CD4-positive, alpha-beta T cell treated with Interferon gamma for 1 hour (primary cell): ENCODE measurements at places on chromosomes 1 and 21.
A peak's percentile ranks its signal among the peaks of the same experiment; 100 is the strongest.

GRCh38 chr1:232627645-232628334, 2.1 kb downstream of the SIPA1L2 start:
- no peak for DNase-seq

DNA sequence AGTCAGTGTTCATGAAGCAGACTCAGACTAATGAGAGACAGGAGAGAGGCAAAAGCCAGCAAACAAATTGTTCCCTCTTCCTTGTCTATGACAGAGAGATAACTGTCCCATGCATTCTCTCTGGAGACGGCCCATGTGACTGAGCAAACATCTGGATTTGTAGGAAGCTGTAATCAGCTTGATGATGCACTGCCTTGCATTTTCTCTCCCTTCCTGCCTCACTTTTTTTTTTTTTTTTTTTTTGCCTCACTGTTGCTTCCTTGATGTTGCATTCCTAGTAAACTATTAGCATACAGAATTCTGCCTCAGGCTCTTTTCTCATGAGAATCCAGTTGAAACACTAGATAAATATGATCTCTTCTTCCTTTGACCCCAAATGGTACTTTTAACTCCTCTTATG, 134.5 kb downstream of the HHIPL2 start:
- no peak for DNase-seq

- DNase-seq, result no peak
Observed at GRCh38 chr1:117581391-117581943, 24.4 kb upstream of the TENT5C start.

- DNase-seq, result no peak
Observed at GRCh38 chr1:68379085-68379478, 70.7 kb downstream of the RPE65 start.

DNA sequence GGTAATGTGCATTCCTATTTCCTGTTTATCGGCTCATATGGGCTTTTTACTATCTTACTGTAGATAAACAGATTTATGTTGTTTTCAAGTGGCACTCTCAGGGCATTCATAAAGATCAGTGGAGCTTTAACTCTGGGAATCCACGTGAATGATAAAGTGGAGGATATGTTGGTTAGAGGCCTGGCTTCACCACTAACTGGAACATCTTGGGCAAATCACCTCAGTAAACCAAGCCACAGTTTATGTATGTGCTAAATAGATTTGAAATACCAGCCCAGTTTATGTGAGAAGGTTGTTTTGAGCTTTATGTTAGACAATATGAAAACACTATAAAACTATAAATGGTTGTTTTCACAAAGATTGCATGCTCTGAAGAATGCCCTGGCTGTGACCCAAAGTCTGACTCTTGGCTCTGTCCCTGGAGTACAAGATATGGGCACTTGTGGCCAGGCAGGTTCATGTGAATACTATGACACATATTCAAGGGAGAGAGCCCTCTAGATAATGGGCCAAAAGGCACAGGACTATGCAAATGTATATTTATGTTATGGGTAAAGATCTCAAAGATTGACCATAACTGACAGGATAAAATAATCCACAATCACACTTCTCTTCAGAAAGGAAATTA, 36.7 kb downstream of the FAM163A start:
- DNase-seq, result no peak

DNA sequence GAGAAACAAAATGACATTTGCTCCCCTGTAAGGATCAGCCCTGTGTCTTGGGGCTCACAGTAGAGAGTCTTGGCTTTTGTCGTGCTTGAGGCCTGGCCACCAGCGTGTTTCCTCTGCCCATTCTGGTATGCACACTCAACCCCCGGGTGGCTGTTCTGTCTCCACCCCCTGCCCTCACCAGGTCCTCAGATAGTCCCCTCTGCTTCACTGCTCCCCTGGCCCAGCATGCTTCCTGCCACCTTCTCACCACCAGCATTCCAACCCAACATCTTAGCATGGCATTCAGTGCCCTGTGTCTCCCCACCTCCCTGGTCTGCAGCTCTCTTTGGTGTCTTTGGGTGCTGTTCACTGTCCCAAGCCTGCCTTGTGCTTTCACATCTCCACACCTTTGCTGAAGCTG, 16.2 kb downstream of the ZNF362 start:
- DNase-seq, result no peak

GRCh38 chr1:185559684-185560331, 174.4 kb upstream of the HMCN1 start:
- DNase-seq, result peak; percentile 67

GRCh38 chr1:238562341-238562740, 671.6 kb upstream of the ZP4 start:
- no peak for DNase-seq

DNA sequence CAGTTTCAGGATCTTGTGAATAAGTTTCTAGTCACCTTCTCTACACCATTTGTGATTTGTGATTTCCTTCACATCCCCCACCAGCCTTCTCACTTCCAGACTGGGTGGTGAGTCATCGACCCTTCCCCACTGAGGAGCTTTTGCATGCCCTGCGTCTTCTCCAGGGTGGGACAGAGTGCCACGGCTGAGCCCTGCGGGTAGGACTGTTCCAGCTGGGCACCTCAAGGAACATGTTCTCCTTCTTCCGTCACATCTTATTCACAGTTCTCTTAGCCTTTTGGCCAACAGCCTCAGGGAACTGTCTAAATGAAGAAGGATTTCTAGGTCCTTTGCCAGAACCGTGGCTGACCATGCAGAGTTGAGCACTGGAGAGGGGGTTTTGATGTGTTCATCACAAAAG, 116.5 kb downstream of the TMEM53 start:
- DNase-seq, result no peak

DNA sequence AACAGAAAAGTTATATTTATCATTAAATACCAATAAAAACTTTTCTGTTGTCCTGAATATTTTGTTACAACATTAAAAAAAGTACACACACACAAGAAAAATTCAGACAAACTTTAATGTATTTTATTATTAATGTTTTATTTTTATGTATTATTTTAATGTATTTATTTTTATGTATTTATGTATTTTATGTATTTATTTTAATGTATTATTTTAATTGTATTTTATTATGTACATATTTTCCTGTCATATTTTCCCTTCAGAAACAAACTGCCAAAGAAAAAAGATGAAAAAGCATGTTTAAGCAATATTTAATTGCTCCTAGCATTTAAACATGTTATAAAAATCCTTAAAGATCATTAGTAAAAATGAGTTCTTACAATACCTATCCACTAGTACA, 222.1 kb downstream of the RERE start:
- DNase-seq, result no peak

DNA sequence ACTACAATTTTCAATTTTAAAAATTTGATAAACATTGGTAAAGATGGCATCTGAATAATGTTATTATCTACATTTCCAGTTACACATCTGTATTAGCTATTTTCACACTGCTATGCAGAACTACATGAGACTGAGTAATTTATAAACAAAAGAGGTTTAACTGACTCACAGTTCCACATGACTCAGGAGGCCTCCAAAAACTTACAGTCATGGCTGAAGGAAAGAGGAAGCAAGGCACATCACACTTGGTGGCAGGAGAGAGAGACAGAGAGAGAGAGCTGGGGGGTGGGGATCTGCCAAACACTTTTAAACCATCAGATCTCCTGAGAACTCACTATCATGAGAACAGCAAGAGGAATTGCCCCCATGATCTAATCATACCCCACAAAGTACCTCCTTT, 850.0 kb downstream of the LTN1 start:
- peak; percentile 7 for DNase-seq

DNA sequence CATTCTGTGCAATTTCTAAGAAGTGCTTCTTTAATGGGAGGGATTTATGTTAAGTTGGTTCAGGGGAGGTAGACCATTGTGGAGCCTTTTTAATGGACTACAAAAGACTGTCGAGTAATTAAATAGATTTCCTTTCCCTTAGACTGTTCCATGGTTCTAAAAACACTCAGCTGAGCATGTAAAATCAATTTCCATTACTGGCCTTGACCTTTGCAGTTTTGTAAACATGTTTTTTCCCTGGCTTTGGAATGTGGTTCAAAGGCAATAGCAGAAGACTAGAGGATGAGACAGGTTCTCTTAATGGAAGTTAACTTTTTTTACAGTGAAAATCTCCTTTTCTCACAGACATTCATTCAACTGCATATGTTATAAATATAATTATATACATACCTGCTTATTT, 37.6 kb upstream of the BTG3 start:
- no peak for DNase-seq

GRCh38 chr1:221182791-221183533, 303.7 kb downstream of the HLX start:
- peak; percentile 41 for DNase-seq

DNA sequence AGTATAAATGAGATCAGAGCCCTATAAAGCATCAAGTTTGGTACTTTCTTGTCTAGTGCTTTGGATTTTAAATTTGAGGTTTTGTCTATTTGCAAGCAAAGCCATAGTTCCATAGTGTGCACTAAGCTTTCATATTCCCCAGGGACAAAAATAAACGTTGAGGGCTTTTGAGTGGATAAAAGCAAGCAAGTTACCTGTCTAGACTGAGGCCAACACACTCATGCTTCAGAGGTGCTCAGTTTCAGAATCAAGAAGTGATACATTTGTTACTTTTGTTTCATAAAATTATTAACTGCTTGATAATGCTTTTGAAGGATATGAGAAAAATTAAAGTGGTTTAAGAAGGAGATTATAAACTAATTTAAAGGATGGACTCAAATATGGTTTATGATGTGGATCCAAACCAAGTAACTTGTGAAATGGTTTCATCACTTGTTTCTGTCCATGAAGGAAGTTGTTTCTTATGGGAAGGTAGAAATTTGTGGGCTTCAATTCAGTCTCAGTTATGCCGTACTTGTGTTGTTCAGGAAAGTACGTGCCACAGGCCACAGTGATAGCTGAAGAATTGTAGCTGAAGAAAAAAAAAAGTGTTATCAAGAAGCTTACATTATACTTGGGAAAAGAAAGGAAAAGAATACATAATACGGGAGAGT, 71.2 kb downstream of the CHRM3 start:
- no peak for DNase-seq

GRCh38 chr1:21261551-21262292, 28.5 kb downstream of the ECE1 start:
- DNase-seq, result peak; percentile 58

DNA sequence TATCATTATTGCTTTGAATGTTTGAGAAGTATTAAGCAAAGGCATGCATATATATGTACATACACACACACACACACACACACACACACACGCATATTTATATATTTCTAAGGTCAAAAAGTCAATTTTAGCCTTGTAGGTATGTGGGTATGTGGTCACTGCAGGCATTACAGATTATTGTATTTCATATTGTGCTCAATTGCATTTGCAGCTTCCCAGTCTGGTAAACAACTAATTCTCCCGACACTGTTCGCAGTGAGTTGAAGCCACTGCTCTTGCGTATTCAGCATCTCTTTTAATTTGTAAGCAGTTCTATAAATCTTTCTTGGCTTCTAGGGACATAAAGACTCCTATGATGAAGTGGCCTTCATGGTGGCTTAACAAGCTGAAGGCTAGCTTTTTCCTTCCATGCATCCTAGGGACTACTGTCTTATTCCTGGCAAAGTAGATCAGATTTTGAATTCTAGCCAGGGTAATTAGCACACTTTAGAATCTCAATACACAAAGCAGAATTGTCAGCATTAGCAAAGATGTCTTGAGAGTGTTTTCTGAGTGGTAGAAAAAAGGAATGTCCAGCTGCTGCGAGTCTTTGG, 368.6 kb upstream of the NEGR1 start:
- no peak for DNase-seq

- no peak for DNase-seq
Observed at GRCh38 chr1:44260792-44261170, 47.5 kb downstream of the DMAP1 start.

DNA sequence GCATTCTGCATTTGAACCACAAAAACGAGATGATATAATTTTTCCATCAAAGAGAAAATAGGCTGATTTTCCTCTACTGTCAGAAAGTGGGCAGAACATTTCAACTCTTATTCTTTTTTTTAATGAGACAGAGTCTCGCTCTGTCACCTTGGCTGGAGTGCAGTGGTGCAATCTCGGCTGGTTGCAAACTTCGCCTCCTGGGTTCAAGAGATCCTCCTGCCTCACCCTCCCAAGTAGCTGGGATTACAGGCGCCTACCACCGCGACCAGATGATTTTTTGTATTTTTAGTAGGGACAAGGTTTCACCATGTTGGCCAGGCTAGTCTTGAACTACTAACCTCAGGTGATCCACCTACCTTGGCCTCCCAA, 11.6 kb downstream of the DSTYK start:
- no peak for DNase-seq

GRCh38 chr1:171468120-171468750, 17.1 kb upstream of the PRRC2C start:
- no peak for DNase-seq

- no peak for DNase-seq
Observed at GRCh38 chr1:115748401-115749150, 19.9 kb downstream of the CASQ2 start.

DNA sequence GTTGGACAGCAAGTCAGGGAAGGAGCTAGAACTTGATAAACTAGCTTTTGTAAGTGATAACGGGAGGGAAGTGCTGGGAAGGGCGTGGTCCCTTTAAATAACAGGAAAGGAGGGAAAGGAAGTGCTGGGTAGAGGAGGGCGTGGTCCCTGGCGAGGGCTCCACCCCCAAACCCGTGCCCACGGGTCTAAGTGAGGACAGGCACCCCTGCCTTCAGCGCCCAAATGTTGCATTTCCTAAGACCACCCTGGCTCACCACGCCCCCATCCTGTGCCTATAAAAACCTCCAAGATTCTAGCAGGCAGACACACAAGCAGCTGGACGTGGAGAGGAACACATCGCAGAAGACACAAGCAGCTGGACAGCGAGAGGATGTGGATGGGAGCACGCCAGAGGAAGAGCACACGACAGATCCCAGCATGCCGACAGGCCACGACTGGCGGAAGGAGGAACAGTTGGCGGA, 58.5 kb downstream of the PALMD start:
- no peak for DNase-seq

GRCh38 chr21:41979751-41980369, 26.0 kb upstream of the C2CD2 start:
- DNase-seq, result no peak
